ENCODE measurements at places on chromosomes 5 and 9.

DNA sequence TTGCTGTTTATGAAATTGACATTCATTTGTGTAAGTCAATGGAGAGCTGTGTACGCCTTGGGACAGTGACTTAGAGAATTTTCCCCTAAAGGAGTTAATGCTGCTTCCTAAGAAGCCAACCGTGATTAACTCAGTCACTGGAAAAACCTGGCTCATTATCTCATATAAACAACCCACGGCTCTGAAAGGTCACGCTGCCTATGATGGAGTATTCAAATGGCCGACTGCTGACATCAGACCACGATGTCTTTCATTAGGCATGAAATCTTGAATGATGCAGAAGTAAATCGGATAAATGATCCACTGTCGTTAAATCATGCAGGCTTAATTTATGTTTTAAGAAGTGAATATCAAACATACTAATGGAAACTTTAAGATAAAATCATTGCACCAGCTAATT, 603.7 kb downstream of the RAB3C start:
- DNase-seq = no peak

GRCh38 chr5:115555084-115555633, 10.6 kb upstream of the FEM1C start:
- no peak for DNase-seq

- no peak for DNase-seq
Observed at GRCh38 chr9:38443597-38443996, 19.3 kb upstream of the IGFBPL1 start.

DNA sequence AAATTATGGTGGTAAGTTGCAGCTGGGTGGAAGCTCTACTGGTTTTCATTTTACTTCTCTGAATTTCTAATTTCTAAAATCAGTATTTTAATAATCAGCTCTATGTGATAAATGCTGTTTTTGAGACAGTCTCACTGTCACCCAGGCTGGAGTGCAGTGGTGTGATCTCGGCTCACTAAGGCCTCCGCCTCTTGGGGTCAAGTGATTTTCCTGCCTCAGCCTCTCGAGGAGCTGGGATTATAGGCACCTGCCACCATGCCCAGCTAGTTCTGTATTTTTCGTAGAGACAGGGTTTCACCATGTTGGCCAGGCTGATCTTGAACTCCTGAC, 1.5 kb upstream of the RALGDS start:
- no peak for DNase-seq

- no peak for DNase-seq
Observed at GRCh38 chr9:130138791-130139190, 33.4 kb upstream of the NCS1 start.

DNA sequence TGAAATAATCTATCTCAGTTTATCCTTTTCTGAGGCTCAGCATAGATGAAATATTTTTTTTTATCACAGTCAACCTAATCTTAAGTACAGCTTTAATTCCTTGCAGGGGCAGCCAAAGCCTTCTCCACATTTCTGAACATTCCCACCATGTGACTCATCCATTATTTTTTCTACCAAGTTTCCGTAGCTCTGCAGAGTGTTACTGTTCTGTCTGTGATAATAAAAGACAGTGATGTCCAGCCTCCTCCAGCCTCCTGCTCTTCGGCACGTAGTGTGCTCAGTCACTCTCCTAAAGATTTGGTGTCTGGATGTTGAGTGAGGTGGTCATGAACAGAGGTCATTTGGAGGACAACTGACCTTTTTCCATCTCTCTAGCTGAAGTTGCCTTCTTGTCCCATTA, 338.1 kb upstream of the ADAMTS16 start:
- no peak for DNase-seq

- DNase-seq = no peak
Observed at GRCh38 chr9:94919376-94920098, 193.0 kb downstream of the AOPEP start.

DNA sequence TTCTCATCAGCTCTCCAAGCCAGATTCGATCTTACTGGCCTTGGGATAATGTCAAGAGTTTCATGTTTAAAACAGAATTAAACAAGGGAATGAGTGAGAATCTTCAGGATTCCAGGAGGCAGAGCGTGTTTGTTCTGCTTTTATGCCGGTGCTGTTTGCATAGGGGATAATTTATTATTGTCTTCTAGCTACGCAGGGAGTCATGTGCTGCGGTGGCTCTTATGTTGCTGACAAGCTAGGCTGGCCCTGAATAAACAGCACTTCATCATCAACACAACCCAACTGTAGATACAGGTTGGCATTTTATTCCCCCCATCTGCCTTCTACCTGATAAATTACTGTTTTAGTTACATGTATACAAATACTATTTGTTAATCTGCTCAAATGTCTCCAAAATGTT, 47.1 kb upstream of the PCA3 start:
- peak; percentile 38 for DNase-seq

- no peak for DNase-seq
Observed at GRCh38 chr9:123925819-123926218, 4.1 kb downstream of the DENND1A start.

DNA sequence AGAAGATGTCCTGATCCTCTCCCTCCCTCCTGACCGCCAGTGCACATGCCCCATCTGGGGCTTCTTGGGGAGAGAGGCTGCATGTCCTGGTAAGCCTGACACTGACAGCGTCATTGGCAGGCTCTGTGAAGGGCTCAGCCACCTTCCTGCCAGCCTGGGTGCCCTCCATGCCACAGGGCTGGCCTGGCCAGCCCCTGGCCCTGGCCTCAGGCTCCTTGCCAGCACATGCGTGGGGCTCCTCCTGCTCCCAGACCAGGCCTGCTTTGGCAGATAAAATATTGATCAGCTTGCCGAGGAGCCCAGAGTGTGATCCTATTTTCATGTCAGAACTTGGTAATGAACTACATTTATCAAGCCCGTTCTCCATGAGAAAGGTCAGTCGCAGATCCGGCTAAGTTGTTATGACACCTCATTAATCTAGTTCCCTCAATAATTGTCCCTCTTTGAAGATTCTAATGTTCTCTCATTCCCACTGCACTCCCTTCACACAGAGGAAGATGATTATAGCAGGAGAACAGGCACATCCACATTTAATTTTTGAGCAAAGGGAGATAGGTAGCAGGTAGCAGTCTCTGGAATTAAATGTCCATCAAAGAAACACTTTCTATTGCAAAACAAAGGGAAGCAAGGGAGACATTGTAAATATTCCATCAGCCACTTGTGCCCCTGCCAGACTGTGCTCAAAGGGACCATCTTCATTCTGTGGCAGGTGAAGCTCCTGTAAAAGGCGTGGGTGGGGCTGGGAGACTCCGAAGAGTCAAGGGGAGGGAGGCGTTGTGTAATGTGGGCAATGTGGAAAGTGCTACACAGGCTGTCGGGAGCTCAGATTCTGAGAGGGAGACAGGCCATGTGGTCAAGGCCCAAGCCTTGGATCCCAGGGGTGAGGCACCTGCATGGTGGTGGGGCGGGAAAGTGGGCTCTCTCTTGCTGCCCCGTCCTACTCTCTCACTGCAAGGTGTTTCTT, 272.0 kb downstream of the HSPA4 start:
- no peak for DNase-seq

- DNase-seq = no peak
Observed at GRCh38 chr5:161165998-161166660, 314.1 kb upstream of the ATP10B start.

GRCh38 chr5:153470736-153471135, 19.7 kb upstream of the GRIA1 start:
- no peak for DNase-seq

GRCh38 chr9:89716559-89716958, 111.7 kb downstream of the GADD45G start:
- no peak for DNase-seq

GRCh38 chr9:81613002-81613812, 76.1 kb downstream of the TLE1 start:
- no peak for DNase-seq

- no peak for DNase-seq
Observed at GRCh38 chr5:35651002-35651756, 33.5 kb downstream of the SPEF2 start.

GRCh38 chr9:126690431-126691051, 76.8 kb downstream of the LMX1B start:
- peak; percentile 37 for DNase-seq

- DNase-seq = no peak
Observed at GRCh38 chr9:131727795-131728545, 11.9 kb downstream of the RAPGEF1 start.

GRCh38 chr9:136354592-136355085, 8.9 kb downstream of the DNLZ start:
- no peak for DNase-seq

DNA sequence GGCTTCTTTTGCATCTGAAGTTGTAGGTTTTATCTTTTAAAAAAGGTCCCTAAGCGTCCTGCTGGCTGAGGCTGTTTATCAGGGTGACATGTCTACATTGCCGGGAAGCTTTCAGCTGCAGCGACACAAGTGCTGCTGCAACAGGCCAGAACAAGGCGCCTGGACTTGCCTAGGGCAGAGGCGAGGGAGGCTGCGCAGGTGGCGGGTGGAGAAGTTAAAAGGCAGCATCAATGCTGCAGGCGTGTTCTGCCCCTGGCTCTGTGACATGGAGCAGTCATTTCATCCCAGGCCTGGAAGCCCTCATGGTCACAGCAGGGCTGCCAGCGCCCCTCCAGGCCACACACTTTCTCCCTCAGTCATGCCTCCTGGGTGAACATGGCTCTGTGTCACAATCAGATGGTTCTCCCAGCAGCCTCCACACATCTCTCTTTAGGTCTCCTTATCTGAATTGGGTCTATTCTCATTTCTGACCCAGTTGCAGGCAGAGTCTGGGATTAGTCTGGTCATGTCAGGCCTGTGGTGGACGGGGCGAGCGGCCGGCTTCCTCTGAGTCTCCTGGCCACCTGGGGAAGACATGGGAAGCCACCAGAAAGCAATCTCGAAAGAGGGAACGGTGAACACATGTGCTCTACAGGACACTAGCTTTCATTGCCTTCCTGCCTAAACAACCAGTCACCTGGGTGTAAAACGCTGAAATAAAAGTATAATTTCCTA, 41.3 kb downstream of the IRX2 start:
- DNase-seq = no peak

- no peak for DNase-seq
Observed at GRCh38 chr9:129607027-129607387, 13.9 kb downstream of the C9orf50 start.

DNA sequence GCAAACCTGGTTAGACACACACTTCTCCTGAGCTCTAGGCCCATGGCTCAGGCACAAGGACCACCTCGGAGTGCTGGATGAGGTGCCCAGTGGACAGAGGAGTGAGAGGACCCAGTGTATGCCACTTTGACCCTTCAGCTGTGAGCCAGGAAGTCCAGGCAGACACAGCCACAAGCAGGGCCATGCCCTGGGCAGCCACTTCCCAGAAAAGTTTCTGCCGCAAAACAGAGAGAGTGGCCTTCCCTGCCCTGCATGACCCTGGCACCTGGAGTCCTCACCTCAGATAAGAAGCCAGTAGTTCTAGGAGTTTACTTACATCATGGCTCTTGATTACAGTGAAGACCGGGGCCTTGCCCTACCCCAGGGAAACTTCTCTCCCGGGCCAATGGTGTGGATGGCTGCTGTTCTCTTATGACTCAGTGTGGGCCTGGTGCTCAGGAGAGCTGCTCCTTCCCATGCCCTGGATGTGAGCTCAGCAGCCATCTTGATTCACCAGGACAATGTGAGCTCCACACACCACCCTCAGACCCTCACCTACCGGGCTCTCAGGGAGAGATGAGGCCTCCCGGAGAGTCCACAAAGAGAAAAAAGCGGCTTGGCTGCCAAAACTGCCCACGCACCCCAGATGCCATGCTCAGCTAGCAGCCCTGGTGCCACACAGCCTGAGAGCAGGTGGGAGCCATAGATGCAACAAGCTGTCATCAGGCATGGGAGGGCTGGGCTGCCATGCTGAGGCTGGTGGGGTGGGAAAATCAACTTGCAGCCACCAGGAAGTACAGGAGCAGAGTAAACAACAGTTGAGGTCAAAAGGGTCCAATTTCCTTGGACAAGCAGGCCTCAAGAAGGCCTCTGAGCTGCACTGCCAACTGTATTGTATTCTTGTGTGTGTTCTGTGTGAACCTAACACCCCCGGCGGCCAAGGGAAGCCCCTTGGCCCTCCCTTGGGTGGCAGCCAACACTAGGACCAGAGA, 11.7 kb upstream of the IRF1 start:
- no peak for DNase-seq

DNA sequence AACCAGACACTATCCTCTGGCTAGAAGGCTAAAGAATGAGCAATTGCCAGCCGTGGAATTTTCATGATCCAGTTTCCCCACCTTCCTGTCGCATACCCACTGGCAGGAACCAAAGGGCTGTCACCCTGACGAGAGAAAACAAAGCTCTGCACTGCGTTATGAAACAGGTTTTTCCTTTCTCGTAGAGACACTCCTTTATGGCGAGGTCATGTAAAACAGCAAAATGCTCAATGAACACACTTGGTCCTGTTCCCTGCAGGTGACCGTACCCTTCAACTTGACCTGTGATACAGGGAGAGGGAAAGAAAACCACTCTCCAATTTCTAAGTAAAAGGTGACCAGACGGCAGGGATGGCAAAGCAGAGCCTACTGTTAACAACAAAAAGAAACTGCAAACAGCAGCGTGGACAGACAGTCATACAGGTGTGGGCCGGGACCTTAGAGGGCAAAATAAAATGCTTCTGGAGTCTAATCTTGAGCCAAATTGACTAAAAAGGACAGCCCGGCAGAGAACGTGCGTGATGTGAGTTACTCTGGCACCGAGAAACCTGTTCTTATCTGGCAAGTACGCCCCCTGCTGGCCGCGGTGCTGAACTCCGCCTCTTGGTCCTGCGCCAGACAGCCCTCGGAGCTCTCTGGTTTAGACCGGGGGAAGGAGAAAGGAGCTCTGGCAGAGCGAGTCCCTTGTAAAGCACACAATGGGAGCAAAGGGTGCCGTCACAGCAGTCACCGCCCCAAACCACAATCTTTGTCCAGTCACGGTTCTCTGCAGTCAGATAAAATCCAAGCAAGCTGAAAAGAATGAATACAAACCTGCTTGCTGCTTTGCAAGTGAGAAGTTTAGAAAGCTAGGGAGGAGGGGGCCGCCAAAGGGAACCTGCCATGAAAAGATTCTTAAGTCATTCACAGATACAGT, 98.9 kb downstream of the EFNA5 start:
- DNase-seq = peak; percentile 92

- no peak for DNase-seq
Observed at GRCh38 chr9:129026442-129027223, 1.5 kb downstream of the SH3GLB2 start.

DNA sequence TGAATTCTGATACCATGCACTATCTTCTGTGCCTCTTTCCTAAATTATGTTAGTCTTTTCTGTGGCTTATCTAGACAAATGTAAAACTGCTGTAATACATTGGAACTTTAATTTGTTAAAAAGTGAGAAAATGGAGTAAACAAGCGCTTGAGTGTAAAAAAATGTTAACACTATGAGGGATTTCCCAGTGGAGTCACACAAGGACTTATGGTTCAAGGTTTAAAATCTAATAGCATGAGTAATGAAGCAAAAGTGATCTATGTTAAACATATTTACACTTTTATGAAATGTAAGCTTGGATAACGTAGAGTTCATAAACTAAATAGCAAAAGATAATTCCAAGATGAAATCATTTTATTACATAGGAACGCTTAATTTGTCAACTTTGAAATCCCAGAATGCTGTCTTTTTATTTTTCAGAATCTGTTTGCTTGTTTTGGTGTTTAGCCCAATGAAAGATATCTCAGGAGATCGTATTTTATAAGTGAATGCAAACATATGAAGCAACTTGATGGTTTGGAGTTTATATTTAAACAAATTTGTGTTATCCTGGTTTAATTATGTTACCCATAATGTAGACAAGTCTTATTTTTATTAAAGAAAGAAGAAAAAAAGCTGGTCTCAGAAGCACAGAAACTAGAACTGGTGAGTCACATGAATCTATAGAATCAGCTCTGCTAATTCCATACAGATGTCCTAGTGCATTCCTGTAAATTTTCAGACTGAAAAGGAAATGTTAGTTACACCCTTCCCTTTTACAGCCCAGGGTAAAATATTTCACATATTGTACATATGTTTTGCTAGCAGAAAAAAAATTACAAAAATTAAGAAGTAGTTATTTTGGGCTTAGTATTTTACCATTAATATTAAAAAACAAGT, 34.2 kb upstream of the FBN2 start:
- DNase-seq = no peak
